Thoracic aorta (tissue), 2 donors: ENCODE measurements at places on chromosomes 3 and 15. TPM values are rescaled to one million over a fixed set of nuclear protein-coding genes. Genes with fewer than 3 reads are reported as not detected.

DNA sequence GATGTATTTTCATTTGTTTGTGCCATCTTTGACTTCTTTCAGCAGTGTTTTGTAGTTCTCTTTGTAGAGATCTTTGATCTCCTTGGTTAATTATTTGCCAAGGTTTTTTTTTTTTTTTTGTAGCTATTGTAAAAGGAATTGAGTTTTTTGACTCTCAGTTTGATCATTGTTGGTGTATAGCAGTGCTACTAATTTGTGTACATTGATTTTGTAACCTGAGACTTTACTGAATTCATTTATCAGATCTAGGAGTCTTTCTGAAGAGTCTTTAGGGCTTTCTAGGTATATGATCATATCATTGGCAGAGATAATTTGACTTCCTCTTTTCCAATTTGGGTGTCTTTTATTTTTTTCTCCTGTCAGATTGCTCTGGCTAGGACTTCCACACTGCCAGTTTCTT is 42.2 kb upstream of the POMGNT2 start:
- no peak overlapping the region for H3K27ac ChIP-seq
- no peak for DNase-seq
- H3K27me3 ChIP-seq: no peaks in the 10 kb centered on the region
- no peaks in the 10 kb centered on the region for H3K4me1 ChIP-seq
- H3K36me3 ChIP-seq: no peaks in the 10 kb centered on the region

Gene SLC28A1
- total RNA-seq: 0.41 TPM

GRCh38 chr3:105938101-105938500 is 69.3 kb upstream of the CBLB start:
- H3K27me3 ChIP-seq: no peaks in the 10 kb centered on the region
- no peak for DNase-seq
- H3K27ac ChIP-seq: peak overlapping the region; percentile 36
- peak overlapping the region; percentile 62 for H3K4me3 ChIP-seq
- no peaks in the 10 kb centered on the region for H3K36me3 ChIP-seq

Gene CYP8B1
- not detected for total RNA-seq

- peaks cover 4% of the 10 kb centered on the region for H3K4me1 ChIP-seq
- no peaks in the 10 kb centered on the region for H3K27me3 ChIP-seq
- no peaks in the 10 kb centered on the region for H3K36me3 ChIP-seq
- no peak overlapping the region for H3K4me3 ChIP-seq
Observed at GRCh38 chr3:155748611-155749365, 3.9 kb upstream of the PLCH1 start.

GRCh38 chr3:186318135-186318534 is 43.9 kb downstream of the DGKG start:
- peaks cover 5% of the 10 kb centered on the region for H3K36me3 ChIP-seq
- H3K27ac ChIP-seq: no peak overlapping the region
- no peaks in the 10 kb centered on the region for H3K27me3 ChIP-seq
- DNase-seq: no peak
- H3K4me3 ChIP-seq: no peak overlapping the region
- no peaks in the 10 kb centered on the region for H3K4me1 ChIP-seq

Gene IL16
- total RNA-seq: 17.1 TPM

GRCh38 chr3:72343078-72343477 is 505.2 kb downstream of the SHQ1 start:
- no peak overlapping the region for H3K27ac ChIP-seq
- peaks cover 92% of the 10 kb centered on the region for H3K4me1 ChIP-seq
- H3K36me3 ChIP-seq: no peaks in the 10 kb centered on the region

Gene KY
- total RNA-seq: 1.3 TPM

DNA sequence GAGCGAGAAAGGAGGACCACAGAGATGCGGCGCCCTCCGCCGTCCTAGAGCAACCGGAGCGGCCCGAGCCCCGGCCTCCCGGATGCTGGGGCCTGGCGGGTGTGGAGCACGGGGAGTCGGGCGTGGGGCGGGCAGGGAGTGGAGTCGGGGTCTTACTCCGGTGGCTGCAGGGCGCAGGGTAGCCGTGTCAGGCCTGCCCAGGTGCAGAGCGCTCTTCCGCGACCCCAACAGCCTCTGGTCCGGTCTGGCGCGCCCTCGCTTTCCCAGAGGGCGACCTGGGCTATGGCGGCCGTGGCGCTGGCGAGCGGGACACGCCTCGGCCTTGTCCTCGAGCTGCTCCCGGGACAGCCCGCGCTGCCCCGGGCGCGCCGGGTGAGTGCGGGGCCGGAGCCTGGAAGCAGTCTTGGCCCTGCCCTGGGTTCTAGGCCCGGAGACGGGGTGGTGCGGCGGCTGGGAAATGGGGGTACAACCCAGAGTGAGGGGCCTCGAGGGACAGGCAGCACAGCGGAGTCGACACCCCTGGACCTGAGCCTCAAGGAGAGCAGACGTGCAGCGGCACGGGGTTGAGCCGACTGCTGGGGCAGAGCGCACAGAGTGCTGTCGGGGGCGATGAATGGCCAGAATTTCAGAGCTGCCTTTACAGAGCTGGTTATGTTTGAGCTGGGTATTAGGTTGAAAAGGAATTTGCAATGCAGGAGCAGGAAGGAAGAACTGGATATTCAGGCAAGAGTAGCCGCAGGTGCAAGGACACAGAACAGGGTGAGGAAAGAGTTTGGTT is at the start of gene ZNF662:
ZNF662 (plus strand) TSS at position 73 of the 778 bp plus-strand sequence. CDS start 1,973 bp downstream, outside the sequence.
- H3K4me1 ChIP-seq: peaks cover 6% of the 10 kb centered on the region
- peak within 1 kb of the TSS; percentile 40 for H3K27ac ChIP-seq
- H3K4me3 ChIP-seq: peak within 1 kb of the TSS; percentile 90
- H3K36me3 ChIP-seq: peaks cover 12% of the 10 kb centered on the region
- DNase-seq: no peak

DNA sequence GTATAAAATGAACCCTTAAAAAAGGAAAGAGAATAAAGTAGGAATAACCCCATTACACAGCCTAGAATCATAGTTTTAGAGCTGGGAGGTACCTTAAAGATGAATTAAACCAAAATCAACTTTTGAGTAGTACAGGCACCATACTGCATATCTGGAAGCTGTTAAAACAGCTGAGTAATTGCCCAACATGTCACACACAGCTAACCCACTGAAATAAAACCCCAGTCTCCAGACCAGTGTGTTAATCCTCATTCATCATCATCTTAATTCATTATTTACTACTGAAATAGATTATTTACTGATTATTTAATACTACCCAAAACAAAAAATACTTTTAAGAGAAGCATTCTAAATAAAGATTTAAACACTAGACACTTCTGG is 52.8 kb downstream of the GPR160 start:
- H3K36me3 ChIP-seq: peaks cover 28% of the 10 kb centered on the region
- no peaks in the 10 kb centered on the region for H3K27me3 ChIP-seq
- no peaks in the 10 kb centered on the region for H3K4me1 ChIP-seq
- H3K27ac ChIP-seq: no peak overlapping the region
- DNase-seq: no peak

DNA sequence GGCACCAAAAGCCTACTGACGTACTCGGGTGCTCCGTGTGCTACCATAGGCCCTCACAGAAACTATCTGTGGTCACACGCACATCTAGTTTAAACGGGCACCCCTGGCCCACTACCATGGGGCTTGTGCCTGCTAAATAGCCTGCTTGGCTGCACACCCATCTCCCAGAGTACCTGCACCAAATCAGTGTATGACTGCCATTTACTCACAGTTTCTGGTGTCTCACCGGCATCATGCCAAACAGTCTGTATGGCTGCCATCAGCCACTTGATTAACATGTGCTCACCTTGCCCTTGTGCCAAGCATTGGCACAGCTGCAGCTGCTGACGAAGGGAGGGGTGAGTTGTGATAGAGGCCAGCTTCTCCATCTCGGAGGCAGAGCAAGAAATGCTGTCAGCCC is 232.7 kb downstream of the IGSF11 start:
- H3K27me3 ChIP-seq: no peaks in the 10 kb centered on the region
- no peak overlapping the region for H3K4me3 ChIP-seq
- no peak overlapping the region for H3K27ac ChIP-seq
- H3K36me3 ChIP-seq: no peaks in the 10 kb centered on the region
- DNase-seq: no peak
- H3K4me1 ChIP-seq: no peaks in the 10 kb centered on the region

GRCh38 chr15:101773496-101774100 is 29.7 kb upstream of the OR4F6 start:
- no peaks in the 10 kb centered on the region for H3K27me3 ChIP-seq
- no peak for DNase-seq
- no peaks in the 10 kb centered on the region for H3K4me1 ChIP-seq
- no peak overlapping the region for H3K27ac ChIP-seq
- no peaks in the 10 kb centered on the region for H3K36me3 ChIP-seq
- no peak overlapping the region for H3K4me3 ChIP-seq

Gene C2CD4A
- 1.8 TPM for total RNA-seq

GRCh38 chr3:114660808-114661207 is 367.0 kb downstream of the TIGIT start:
- peaks cover 20% of the 10 kb centered on the region for H3K4me1 ChIP-seq
- no peak for DNase-seq
- H3K27ac ChIP-seq: peak overlapping the region; percentile 69
- H3K36me3 ChIP-seq: no peaks in the 10 kb centered on the region

GRCh38 chr3:12131351-12132090 is 27.2 kb downstream of the TIMP4 start:
- no peak for DNase-seq
- no peak overlapping the region for H3K4me3 ChIP-seq
- H3K27ac ChIP-seq: no peak overlapping the region
- no peaks in the 10 kb centered on the region for H3K27me3 ChIP-seq

Gene AGBL1
- total RNA-seq: not detected

DNA sequence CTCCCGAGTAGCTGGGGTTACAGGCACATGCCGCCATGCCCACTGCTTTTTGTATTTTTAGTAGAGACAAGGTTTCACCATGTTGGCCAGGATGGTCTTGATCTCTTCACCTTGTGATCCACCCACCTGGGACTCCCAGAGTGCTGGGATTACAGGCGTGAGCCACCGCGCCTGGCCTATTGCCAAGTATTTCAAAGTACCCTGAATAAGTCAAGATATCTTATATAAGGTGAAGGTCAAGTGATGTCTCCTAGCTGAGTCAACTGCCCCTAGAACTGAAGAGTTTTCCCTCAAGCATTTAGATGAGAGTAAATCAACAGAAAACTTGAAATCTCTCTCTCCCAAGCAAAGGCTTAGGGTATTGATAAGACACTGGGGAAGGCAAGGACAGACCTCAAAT is 63.9 kb downstream of the RPL22L1 start:
- H3K4me3 ChIP-seq: no peak overlapping the region
- H3K4me1 ChIP-seq: no peaks in the 10 kb centered on the region
- H3K27me3 ChIP-seq: no peaks in the 10 kb centered on the region
- H3K36me3 ChIP-seq: no peaks in the 10 kb centered on the region

- H3K27me3 ChIP-seq: peaks cover 13% of the 10 kb centered on the region
- H3K4me3 ChIP-seq: peak overlapping the region; percentile 72
- H3K4me1 ChIP-seq: peaks cover 58% of the 10 kb centered on the region
- H3K36me3 ChIP-seq: no peaks in the 10 kb centered on the region
- no peak overlapping the region for H3K27ac ChIP-seq
Observed at GRCh38 chr15:40930430-40931299, 1.5 kb downstream of the DLL4 start.

Gene GOLGA8M
- total RNA-seq: not detected

- no peaks in the 10 kb centered on the region for H3K4me1 ChIP-seq
- H3K27ac ChIP-seq: no peak overlapping the region
- H3K4me3 ChIP-seq: no peak overlapping the region
Observed at GRCh38 chr15:56456229-56456628, 8.7 kb downstream of the MNS1 start.

- no peak for DNase-seq
- H3K27me3 ChIP-seq: no peaks in the 10 kb centered on the region
- H3K27ac ChIP-seq: no peak overlapping the region
- H3K4me3 ChIP-seq: no peak overlapping the region
Observed at GRCh38 chr15:50143255-50143860, 24.3 kb upstream of the ATP8B4 start.

DNA sequence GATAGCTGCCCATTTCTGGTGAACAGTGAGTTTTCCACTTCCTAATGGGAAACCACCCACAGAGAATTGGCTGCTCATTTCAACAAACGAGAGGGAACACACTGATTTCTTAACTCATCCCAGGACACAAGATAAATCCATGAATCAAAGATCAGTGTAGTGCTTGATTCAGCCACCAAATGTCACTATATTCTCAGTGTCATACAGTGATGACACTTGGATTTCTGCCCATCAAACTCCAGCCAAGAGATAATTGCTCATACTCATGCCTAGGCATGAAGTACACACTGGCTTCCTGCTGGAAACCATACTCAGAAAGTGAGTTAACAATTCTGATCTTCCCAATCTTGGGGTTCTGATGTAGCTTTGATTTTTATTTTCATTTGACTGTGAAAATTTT is 35.4 kb upstream of the GRM7 start:
- no peak overlapping the region for H3K27ac ChIP-seq
- no peak overlapping the region for H3K4me3 ChIP-seq
- no peaks in the 10 kb centered on the region for H3K27me3 ChIP-seq

DNA sequence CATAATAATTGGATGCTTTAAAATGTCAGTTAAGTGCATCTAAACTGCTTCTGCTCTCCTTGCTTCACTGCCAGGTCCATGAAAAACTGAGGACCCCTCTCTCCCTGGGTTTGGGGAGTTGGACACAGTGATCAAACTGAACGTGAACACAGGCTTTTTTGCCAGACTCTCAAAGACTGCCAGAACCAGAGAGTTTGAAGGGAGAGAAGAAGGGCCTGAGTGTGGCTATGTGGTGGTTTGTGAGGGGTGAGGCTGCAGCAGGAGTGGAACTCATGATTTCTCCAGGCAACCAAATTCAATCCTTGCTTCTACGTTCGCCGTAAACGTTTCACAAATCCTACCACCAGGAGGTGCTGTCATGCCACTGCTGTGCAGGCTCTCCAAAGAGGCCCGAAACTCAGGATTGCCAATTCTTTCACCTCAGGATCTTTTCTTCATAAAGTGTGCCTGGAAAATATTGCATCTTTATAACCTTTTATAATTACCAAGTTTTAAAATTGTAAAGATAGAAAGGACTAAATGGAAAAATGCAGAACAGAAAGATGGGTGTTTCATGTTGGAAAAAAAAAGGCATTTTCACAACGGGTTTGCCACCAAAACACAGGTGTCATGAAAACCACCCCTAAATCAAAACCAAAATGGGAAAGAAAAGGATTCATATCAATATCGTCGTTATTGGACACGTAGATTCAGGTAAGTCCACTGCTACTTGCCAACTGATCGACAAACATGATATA is 19.7 kb downstream of the TM4SF4 start:
- H3K4me1 ChIP-seq: peaks cover 5% of the 10 kb centered on the region
- no peaks in the 10 kb centered on the region for H3K36me3 ChIP-seq
- peak; percentile 22 for DNase-seq
- no peak overlapping the region for H3K4me3 ChIP-seq
- H3K27ac ChIP-seq: no peak overlapping the region

Gene SPRED1
- total RNA-seq: 24.6 TPM

GRCh38 chr3:179942553-179943075 is 94.1 kb downstream of the PEX5L start:
- no peaks in the 10 kb centered on the region for H3K27me3 ChIP-seq
- DNase-seq: no peak
- H3K36me3 ChIP-seq: no peaks in the 10 kb centered on the region
- H3K4me3 ChIP-seq: peak overlapping the region; percentile 19

GRCh38 chr3:54264050-54264449 is 141.7 kb downstream of the CACNA2D3 start:
- no peak overlapping the region for H3K4me3 ChIP-seq
- no peak for DNase-seq
- H3K27me3 ChIP-seq: no peaks in the 10 kb centered on the region
- no peaks in the 10 kb centered on the region for H3K4me1 ChIP-seq
- no peaks in the 10 kb centered on the region for H3K36me3 ChIP-seq

Gene CYP1A2
- not detected for total RNA-seq

Gene C3orf22
- total RNA-seq: not detected

GRCh38 chr3:99128725-99129505 is 227.4 kb upstream of the DCBLD2 start:
- H3K27me3 ChIP-seq: no peaks in the 10 kb centered on the region
- DNase-seq: peak; percentile 11
- H3K27ac ChIP-seq: peak overlapping the region; percentile 73
- peak overlapping the region; percentile 25 for H3K4me3 ChIP-seq
